Activated T-cell treated with anti-CD3 and anti-CD28 coated beads for 1 hour (primary cell): ENCODE measurements at places on chromosomes 5 and 9.

DNA sequence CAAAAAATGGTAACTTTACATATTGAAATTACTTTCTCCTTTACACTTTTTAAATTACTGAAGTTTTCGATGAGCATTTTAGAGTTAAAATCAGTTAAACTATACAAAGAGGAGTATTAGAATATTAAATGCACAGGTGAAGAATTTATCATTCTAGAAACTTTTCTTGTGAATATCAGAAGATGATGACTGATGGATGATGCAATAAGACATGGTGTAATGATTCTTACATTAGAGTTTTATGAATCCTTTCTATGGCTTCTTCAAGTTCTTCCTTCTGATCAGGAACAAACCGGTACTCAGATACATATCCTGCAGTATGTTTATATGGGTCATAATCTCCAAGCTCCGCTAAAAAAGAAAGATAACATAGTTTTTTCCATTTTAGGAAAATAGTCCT is 154.4 kb downstream of the EPB41L4A start:
- no peak for DNase-seq

DNA sequence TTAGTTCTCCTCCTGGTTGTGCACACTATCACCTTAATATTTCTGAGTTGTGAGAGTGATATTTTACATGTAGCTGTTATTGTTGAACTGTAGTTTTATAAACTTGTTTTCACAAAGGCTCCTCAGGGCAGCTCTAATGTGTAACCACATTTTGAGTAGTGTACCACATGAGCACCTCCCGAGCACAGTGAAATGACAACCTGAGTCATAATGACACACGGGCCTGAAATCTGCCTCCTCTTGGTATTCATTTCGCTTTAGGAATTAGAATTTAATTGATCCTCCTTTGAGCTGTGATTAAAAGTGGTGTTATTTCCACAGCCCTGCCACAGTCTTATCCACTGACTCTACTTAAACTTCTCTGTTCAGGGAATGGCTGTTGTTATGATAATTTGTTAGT is 7.9 kb downstream of the MTRR start:
- no peak for DNase-seq

DNA sequence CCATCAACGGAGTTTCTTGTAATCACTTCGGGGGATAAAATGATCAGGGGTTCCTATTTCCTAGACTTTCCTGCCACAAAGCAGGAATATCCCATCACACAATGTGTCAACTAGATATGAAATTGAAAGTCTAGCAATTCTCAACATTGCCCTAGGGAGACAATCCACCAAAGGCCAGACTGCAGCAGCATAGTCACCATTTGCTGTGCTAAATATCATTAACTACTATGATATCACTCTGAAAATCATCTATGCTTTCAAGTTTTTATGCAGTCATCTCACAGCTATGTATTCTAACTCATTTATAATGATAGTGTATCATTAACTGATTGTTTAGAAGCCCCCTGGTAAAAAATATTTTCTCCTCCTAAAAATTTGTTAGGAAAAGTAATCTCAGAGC is 342.6 kb upstream of the CDH6 start:
- no peak for DNase-seq

- no peak for DNase-seq
Observed at GRCh38 chr5:51013036-51013435, 346.6 kb downstream of the PARP8 start.

DNA sequence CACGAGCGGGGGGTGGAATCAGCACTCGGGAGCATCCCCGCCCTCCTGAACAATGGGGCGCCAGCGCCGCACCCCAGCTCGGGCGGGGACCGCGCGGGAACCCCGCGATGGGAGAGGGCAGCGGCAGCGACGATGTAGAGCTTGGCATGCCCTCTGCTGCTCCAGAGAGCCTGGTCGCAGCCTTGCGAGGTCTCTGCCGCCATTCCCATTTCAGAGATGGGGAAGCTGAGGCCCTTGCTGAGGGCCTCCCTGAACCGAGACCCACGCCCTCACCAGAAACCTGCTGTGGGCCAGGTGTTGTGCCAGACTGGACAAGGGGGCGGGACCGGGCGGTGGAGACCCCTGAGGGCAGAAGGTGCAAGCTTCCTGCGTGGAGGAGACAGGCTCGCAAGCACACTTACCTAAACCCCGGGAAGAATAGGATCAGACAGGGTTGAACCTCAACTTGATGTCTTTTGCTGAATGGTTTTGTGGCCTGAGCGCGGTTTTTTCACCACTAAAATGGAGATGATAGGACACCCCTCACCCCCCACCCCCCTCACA is 647 bp upstream of the MEGF9 start:
- no peak for DNase-seq

DNA sequence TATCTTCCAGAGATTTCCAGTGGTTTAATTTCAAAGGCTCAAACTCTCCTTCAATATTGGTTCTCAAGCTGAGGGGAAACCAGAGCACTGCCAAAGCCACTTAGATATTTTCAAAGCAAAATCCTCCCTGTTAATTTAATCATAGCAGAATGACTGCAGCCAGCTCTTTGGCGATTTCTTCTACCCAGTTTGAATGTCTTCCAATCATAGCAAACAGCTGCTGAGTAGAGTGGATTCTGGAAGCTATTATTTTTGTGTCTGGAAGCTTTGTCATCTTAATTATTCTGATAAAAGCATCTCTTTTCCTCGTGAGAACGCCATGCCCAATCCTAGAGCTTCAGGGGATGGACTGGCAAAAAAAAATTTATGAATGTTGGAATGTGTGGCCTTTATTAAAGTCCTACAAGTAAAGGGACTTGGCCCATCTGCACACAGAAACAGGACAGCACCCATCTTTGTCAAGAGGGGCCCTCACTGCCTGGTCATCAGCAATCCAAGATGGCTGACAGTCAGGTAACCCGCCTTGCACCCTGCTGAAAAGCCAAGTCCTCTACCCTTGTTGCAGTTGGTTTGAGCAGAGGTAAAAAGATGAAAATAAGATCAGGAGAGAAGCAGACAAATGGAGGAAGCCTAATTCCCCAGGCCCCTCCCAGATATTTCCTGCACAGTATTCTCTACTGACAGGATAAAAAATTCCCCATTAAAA is 125.1 kb downstream of the SUSD1 start:
- no peak for DNase-seq

DNA sequence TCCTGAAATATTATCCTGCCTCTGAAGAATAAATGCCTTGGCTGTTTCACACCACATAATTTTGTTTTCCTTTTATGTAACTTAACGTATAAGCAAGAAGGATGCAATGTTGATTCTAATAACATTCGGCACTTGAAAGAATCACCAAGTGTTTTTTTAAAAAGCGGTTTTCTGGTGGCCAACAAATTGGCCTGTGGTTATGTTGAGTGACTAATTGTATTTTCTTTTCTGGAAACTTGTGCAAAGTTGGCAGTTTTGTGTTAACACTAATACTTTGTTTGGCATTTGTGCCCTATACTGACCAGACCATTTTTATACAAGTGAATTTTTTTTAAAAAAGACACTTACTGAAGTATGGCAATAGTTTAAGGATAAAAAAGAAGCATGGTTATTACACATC is 452.7 kb downstream of the BNC2 start:
- DNase-seq: no peak

GRCh38 chr5:89847743-89848142 is 561.8 kb downstream of the CETN3 start:
- no peak for DNase-seq

GRCh38 chr5:150616506-150616905 is 24.0 kb upstream of the SYNPO start:
- DNase-seq: no peak
